Daoy (cell line): ENCODE measurements at places on chromosomes 3 and 15. TPM values are rescaled to one million over a fixed set of nuclear protein-coding genes. Genes with fewer than 3 reads are reported as not detected.

ZCWPW2 gene
- not detected in 2 replicates for total RNA-seq

PPIP5K1 gene
- 6.5 and 10.6 TPM in 2 replicates for total RNA-seq

MORC1 gene
- total RNA-seq = not detected in 2 replicates

C3orf33 gene
- 2.6 and 10.1 TPM in 2 replicates for total RNA-seq

GUCA1C gene
- not detected in 2 replicates for total RNA-seq

MNS1 gene
- 10.4 and 12.3 TPM in 2 replicates for total RNA-seq

IL17RD gene
- total RNA-seq = 0.46 and 0.71 TPM in 2 replicates

NOX5 gene
- not detected in 2 replicates for total RNA-seq

LRRC2 gene
- total RNA-seq = 0.36 and 0.40 TPM in 2 replicates

PLCB2 gene
- total RNA-seq = 0.29 and 1.3 TPM in 2 replicates

ATP8B4 gene
- not detected in 2 replicates for total RNA-seq

SERPINI1 gene
- total RNA-seq = 0.86 and 7.7 TPM in 2 replicates

ANKRD63 gene
- 0.63 and 0.97 TPM in 2 replicates for total RNA-seq

RTP3 gene
- total RNA-seq = not detected in 2 replicates

CAMKV gene
- total RNA-seq = 0.34 TPM in 1 of 2 replicates, not detected in the other

RABL3 gene
- 26.5 and 33.8 TPM in 2 replicates for total RNA-seq

GRM7 gene
- total RNA-seq = not detected in 2 replicates

PRKCD gene
- 0.30 and 0.80 TPM in 2 replicates for total RNA-seq

CHL1 gene
- not detected in 2 replicates for total RNA-seq

GPR171 gene
- total RNA-seq = not detected in 2 replicates
